Metanephros (tissue), 2 donors: ENCODE measurements at places on chromosomes 16 and 17. TPM values are rescaled to one million over a fixed set of nuclear protein-coding genes. Genes with fewer than 3 reads are reported as not detected.

The CES1 gene
- 3.4 TPM for total RNA-seq

The HS3ST3A1 gene
- 21.5 TPM for total RNA-seq

The AHSP gene
- total RNA-seq = 80.2 TPM

The CASKIN1 gene
- total RNA-seq = 1.6 TPM

The SETD1A gene
- 9.5 TPM for total RNA-seq

The CNEP1R1 gene
- 27.1 TPM for total RNA-seq

The SDR42E1 gene
- total RNA-seq = 8.9 TPM

The DHX58 gene
- total RNA-seq = 10.0 TPM

The COG8 gene
- total RNA-seq = 52.7 TPM

The ZNF263 gene
- total RNA-seq = 55.0 TPM

The CA7 gene
- 0.12 TPM for total RNA-seq

The CA5A gene
- total RNA-seq = not detected

The NAGPA gene
- total RNA-seq = 16.2 TPM

The NPIPB12 gene
- 18.6 TPM for total RNA-seq

The DOC2A gene
- total RNA-seq = 1.9 TPM

The GCGR gene
- total RNA-seq = 14.0 TPM
